ENCODE measurements at places on chromosomes 13 and 19.

GRCh38 chr13:30739761-30740642, 4.7 kb downstream of the ALOX5AP start:
- peak; percentile 81 for DNase-seq

- DNase-seq = no peak
Measured at GRCh38 chr19:58382997-58383603, 2.3 kb upstream of the ZNF837 start.

GRCh38 chr13:114123448-114123847, 9.0 kb downstream of the RASA3 start:
- DNase-seq = no peak

- DNase-seq = no peak
Measured at GRCh38 chr19:31312009-31312676, 37.1 kb downstream of the TSHZ3 start.

- peak; percentile 49 for DNase-seq
Measured at GRCh38 chr13:33642374-33643065, 175.4 kb upstream of the RFC3 start.

GRCh38 chr19:12939975-12940423, 1.6 kb downstream of the CALR start:
- no peak for DNase-seq

DNA sequence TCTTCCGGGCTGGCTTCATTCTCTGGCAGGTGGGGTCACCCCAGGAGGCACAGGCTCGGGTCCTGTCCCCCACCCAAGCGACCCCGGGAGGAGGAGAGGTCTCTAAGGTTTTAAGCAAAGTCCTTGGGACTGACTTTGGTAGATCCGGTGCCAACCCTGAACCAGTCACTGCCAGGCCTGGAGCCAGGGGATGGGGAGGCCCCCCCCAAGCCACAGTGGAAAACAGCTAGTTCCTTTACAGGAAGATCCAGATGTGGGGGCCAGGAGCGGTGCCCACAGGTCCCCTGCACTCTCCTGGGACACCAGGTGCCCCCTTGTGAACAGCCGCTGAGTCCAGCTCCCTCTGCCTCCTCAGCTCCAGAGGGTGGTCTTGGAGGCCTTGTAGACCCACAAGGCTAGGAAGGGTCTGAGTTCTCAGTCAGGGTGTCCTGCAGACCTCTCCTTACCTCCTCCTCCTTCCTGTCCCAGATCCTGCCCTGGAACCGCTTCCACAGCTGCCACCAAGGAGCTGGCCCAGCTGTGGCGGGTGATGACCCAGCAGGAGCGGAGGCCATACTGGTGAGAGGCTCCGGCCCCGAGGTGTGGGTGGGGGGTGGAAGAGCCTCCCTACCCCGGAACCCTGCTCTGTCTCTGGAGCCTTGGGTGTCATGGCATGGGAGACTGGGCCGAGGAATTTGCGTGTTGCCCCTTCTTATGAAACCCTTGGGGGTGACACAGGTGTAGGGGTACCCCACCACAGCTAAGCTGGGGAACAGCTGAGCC, 6.0 kb downstream of the SIX5 start:
- DNase-seq = no peak

DNA sequence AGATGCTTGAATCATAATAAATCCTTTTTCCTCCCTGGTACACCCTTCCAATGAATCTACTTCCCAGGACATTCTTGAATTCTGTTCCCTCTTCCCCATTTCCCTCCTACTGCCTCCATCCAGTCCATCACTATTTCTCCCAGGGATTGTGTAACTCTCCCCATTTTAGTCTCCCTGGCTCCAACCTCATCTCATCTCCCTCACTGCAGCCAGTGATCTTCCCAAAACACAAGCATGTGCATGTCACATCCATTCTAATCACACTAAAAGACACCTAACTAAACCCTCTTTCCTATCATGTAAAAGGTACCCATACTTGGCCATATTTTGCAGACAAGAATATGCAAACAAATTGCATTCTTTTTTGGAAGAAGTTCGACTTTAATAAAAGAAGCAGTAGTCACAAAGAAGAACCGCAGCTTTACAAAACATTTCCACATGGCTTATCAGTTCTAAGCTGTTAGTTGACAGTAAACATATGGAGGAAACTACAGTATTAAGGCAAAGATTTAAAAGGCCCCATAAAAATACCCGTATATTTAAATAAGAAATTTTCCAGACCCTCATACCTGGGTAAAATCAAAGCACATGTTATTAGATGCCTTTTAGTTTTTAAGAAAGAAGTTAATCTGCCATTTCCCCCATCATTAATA, 111.0 kb downstream of the KCTD12 start:
- DNase-seq = no peak

DNA sequence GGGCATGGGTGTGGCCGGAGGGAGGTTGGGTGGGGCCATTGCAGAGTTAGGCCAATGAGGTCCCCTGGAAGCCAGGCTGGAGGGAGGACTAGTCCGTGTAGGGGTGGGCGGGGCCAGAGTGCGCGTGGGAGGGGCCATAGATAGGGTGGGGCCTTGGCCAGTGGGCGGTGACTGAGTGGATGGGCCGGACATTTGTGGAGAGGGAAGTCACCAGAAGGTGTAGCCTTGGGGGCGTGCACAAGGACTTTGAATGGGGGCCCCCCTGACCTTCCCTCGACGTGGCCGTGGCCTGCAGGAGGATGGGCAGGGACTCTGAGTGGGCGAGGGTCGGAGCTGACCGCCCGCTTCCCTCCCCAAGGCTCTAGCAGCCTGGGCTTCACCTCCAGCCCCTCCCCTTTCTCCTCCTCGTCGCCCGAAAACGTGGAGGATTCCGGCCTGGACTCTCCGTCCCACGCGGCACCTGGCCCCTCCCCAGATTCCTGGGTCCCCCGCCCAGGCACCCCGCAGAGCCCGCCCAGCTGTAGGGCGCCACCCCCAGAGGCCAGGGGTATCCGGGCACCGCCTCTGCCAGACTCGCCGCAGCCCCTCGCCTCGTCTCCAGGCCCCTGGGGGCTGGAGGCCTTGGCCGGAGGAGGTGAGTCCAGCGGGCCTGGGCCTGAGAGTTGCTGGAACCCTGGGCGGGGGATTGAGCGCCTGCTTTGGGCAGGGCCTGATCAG, 16.5 kb upstream of the B3GNT3 start:
- peak; percentile 83 for DNase-seq

GRCh38 chr13:95783747-95784146, 106.8 kb downstream of the DNAJC3 start:
- no peak for DNase-seq

- DNase-seq = no peak
Measured at GRCh38 chr13:44365899-44366298, 7.7 kb upstream of the SERP2 start.

DNA sequence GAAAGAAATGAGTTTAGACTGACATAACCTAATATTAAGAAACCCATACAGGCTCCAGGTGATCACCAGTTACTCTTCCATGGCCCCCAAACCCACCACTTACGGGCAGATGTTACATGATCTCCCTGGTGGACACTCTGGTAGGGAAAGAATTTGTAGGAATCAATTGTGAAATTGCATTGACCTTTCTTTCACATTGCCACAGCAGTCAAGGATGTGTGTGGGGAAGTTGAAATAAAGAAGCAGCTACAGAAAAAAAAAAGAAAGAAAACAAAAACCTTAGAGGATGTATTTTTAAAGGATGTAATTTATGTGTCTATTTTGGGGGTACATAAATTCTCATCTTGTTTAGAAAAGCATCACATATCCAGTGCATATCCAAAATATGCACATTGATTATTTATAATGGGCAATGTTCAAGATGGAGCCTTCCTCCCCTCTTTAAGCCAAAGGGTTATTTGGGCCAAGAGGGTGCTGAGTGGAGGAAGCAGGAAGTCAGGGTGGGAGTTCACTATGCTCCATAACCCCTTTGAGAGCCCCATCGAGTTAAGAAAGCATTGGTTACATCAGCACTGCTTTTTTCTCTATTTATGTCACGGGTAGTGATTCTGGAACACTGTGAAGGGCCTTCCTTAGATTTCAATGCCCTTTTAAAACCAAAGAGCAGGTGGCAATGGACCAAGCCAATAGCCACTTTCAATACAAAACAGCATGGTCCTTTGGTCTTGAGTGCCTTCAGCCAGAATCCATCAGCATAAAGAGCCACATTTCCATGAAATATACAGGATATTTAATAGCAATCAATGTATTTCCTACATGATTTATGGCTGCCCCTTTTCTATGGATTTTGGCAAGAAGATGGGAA, 169.6 kb downstream of the LACC1 start:
- DNase-seq = no peak

DNA sequence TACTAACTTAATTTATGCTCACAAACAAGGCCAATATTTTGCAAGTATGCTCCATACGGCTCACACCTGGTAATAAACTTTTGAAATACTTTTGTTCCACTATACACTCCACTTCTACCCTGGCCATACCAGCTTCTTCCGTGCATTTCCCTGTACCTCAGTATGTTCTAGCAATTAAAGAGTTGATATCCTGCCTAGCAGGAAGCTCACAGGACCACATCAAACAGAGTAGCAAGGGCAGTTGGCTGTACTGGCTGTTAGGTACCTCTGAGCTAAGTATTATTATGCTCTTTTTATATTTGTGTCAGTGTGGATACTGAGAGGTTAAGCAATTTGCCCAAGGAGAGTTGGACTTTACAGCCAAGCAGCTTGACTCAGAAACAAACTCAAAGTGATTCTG, 257.7 kb downstream of the SLITRK6 start:
- DNase-seq = no peak

DNA sequence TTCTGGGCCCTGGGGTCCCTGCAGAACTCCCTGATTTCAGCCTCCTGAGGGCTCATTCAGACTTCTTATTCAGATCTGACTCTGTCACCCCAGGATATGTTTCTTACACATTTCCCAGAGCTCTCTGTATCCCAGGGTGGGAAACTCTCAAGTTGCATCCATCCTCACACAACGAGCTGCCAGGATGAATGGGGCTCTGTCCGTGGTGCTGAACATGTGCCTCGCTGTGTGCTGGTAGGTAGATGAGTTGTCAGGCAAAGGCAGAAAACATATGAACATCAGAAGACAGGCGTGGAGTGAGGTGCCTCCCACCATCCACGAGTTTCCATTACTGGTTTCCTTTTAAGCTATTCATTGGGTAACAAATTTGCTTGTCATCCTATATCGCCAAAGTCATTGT, 11.4 kb upstream of the IGFL1 start:
- DNase-seq = no peak

DNA sequence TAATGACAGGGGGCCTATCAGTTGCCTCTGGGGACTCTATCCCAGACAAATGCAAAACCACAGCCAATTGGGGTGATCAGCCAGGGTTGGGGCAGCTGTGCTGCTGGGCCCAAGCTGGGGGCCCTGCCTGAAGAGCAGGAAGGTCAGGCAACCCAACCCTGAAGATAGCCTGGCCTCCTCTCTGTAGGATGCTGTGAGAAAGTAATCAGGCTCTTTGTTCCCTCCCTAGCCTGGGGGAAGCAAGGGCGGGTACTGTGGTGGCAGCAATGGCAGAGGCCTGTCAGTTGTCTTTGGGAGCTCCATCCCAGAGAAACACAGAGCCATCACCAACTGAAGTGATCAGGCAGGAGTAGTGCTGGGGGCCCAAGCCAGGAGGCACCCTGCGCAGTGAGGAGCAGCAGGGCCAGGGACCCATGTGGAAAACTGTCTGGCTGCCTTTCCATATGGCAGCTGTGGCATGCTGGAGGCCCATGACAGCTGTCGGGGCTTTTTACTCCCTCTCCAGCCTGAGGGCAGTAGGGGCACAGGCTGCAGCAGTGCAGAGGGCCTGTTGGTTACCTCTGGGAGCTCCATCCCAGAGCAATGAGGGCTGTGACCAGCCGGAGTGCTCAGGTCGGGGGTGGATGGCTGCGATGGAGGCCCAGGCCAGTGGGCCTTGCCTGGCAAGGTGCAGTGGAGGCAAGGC, 73.6 kb upstream of the ATP12A start:
- no peak for DNase-seq

DNA sequence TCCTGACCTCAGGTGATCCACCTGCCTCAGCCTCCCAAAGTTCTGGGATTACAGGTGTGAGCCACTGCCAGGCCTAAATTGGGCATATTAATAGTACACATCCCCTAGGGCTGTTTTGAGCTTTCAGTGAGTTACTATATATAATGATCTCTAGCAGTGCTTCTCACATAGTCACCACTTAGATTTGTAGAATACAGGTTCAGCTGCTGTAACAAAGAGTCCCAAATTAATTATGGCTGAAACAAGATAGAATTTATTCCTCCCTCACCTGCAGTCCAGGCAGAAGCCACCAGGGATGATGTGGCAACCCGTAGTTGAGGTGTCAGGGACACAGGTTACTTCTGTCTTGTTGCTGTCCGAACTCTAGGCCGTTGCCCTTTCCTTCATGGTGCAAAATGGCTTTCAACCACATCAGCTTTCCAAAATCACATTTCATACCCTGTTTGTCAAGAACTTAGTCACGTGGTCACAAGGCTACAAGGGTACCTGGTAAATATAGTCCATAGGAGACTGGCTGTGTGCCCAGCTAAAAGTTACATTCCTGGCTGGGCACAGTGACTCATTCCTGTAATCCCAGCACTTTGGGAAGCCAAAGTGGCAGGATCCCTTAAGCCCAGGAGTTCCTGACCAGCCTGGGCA, 2.9 kb downstream of the PROSER3 start:
- DNase-seq = no peak

GRCh38 chr19:52658595-52658994, 20.4 kb upstream of the ZNF83 start:
- no peak for DNase-seq

GRCh38 chr13:74466864-74467263, 332.7 kb upstream of the KLF12 start:
- no peak for DNase-seq

GRCh38 chr13:80010846-80011245, 330.1 kb downstream of the SPRY2 start:
- DNase-seq = no peak

GRCh38 chr19:30886222-30886621, 463.0 kb downstream of the TSHZ3 start:
- no peak for DNase-seq

DNA sequence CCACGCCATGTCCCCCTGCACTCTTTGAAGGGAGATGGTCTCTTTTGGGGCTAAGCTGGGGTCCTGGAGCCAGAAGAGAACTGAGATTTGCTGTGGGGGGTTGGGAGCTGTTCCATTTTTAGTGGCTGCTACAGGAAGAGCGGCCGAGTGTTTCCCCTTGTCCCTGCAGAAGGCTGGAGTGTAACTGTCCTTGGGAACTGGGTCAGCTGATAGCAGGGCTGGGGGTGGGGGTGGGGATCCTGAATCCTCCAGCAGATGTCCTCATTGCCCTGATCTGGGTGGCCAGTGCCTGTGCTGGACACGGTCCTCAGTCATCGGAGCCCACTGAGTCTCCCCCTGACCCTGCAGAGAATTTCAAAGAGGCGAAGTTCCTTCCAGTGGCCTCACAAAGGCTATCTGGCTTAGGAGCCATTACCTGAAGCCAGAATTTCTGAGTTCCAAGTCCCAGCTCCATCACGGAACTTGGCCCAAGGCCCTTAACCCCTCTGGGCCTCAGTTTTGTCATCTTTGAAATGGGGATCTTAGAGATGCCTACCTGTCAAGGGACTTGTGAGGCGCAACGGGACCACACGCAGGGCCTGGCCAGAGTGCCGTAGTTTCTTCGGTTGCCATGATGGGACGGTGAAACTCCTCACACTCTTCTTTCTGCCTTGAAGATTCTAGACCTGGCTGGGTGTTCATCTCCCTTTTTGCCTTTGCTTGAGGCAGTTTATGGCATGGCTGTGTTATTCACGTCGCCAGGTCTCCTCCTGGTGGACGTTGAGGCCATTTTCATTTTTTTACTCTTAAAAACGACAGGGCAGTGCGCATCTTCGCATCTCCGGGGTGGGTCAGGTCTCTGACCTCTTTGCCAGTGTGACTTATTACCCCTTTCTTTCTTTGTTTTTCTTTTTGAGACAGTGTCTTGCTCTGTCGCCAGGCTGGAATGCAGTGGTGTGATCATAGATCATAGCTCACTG, 51.9 kb downstream of the DNM2 start:
- DNase-seq = no peak
